ENCODE measurements at places on chromosomes 13 and 19.
A peak's percentile ranks its signal among the peaks of the same experiment; 100 is the strongest.

DNA sequence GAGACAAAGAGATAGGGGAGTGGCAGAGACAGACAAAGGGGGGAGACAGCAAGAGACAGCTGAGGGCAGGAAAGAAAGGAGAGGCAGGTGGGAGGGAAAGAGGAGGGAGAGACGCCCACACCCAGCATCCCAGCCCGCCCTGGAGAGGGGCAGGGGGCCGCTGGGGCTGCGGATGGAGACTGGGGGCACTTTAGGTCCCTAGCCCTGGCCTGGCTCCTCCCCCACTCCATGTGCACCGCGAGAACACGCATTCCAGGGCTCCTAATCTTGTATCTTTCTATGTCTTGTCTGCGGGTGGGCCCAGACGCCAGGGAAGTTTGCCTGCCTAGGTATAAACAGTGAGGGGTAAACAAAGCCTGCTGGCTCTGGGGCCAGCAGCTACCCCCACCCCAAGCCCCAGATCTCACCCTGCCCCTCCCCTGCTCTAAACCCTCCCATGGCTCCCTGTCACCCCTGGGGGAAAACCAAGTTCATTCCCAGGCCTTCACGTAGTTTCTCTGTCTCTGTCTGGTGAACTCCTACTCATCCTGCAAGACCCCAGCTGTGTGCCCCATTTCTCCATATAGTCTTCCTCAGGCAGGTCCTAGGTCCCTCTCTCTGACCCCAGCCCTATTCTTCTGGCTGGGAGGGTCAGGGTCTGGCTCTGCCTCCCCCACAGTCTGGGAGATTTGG, 5.7 kb downstream of the TLE5 start:
- DNase-seq: no peak

DNA sequence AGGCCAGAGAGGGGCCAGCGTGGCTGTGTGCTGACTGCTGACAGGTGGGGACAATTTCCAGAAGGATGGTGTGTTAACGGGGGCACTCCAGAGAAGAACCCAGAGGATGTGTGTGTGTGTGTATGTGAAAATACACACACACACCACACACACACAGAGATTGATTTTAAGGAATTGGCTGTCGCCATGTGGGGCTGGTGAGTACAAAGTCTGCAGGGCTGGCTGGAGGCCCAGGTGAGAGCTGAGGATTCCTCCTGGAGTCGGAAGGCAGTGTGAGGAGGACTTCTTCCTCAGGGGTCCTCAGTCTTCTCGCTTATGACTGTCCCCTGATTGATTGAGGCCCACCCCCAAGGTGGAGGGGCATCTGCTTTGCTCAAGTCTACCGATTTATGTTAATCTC, 7.6 kb upstream of the GJB6 start:
- no peak for DNase-seq

DNA sequence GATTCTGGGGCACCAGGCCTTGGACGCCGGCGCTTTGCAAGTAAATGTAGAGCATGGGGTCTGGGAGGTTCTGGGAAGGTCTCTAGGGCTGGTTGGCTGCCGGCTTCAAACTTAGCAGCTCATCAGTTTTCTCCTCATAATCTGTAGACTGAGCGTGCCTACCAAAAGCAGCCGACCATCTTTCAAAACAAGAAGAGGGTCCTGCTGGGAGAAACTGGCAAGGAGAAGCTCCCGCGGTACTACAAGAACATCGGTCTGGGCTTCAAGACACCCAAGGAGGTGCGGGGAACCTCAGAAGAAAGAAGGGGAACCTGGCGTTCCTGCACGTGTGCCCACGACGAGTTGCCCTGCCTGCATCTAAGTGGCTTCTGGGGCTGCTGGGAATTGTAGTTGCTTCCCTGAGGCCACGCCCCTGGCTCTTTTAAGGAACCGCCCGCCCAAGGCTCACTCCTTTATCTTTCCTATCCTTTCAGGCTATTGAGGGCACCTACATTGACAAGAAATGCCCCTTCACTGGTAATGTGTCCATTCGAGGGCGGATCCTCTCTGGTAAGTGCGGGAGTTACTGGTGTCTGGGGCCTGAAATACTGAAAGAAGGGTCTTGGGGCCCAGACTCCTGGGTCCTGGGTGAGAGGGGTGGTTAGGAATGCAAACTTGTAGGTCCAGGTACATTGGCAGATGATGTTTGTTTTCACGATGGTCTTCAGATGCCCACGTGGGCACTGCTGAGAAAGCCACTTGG, 984 bp downstream of the RPS11 start:
- DNase-seq: peak; percentile 75

DNA sequence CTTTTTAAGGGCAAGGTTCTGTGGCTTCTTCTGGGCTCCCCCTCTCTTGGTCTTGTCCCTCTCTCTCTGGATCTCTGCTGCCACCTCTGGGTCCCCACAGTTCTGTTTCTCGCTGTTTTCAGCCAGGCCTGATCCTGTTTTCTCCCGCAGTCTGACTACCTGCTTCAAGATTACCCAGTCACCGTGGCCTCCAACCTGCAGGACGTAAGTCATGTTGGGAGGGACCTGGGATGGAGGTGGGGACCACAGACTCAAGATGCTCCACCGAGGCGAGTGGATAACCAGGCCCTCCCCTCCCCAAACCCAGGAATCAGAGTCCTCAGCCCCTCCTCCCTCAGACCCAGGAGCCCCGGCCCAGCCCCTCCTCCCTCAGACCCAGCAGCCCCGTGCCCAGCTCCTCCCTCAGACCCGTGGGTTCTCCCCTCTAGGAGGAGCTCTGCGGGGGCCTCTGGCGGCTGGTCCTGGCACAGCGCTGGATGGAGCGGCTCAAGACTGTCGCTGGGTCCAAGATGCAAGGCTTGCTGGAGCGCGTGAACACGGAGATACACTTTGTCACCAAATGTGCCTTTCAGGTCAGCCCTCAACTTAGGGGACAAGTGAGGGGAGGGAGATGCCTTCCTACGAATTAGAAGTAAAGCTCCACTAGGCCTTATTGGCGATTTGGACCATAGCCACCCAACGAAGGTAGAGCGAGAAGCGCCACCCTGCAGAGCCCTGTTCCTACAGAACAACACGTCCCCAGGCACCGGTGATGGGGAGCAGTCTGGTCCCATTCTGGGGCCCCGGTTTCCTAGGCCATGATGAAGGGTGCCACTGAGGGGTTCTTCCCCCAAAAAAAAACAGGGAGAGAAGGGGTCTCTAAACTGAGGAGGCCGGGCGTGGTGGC, 2.2 kb downstream of the FLT3LG start:
- peak; percentile 77 for DNase-seq

DNA sequence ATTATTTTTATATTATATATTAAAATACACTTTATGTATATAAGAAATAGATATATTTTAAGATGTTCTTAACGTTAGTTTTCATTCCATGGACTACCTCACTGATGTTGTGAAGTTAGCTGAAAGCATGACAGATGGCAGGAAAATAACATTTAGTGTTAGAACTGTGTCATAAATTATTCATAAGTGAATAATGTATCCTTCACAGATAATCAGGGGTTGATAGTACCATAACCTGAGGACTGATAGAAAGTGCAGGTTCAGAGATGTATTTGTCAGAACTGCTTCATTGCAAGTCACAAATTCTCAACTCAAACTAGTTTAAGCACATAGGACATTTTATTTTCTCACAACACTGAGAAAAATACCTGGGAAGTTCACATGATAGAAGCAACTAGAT, 14.6 kb upstream of the DIAPH3 start:
- no peak for DNase-seq

DNA sequence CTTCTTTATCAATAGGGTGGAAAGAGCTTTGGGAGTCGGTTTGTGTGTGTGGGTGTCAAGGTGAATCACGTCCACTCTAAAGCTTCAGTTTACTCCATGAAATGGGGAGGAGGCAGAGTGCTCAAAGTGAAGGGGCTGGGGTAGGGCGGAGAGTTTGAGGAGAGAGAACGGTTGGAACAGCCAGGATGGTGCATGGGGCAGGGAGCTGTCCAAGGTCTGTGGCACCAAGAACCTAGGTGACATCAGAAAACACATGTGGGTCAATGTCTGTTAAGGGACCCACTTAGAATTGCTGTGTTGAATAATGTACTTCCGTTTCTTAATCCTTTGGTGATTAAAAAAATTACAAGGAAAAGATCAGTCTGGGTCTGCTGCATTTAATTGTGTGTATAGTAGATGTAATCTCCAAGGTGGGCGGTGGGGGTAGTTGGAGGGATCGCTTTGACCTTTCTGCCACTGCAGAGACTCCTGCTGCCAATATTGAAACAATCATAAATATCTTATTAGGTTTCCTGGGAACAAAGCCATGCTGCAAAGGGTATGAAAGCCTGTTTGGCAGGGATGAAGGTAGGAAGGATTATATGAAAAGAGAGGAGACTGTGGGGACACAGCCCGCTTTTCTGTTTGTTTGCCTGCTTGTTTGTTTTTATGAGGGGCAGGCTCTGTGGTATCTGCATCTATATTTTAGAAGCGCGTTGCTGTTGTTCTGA, 122.3 kb downstream of the ATP8A2 start:
- no peak for DNase-seq

- DNase-seq: no peak
Observed at GRCh38 chr13:95433537-95433936, 119.0 kb upstream of the CLDN10 start.

- DNase-seq: no peak
Observed at GRCh38 chr13:112753833-112754232, 64.0 kb downstream of the ATP11A start.

- DNase-seq: no peak
Observed at GRCh38 chr19:19214159-19214490, 2.4 kb downstream of the NCAN start.

GRCh38 chr13:32299893-32300292, 15.3 kb downstream of the ZAR1L start:
- DNase-seq: no peak

GRCh38 chr13:84668637-84669036, 786.4 kb upstream of the SLITRK1 start:
- DNase-seq: no peak

DNA sequence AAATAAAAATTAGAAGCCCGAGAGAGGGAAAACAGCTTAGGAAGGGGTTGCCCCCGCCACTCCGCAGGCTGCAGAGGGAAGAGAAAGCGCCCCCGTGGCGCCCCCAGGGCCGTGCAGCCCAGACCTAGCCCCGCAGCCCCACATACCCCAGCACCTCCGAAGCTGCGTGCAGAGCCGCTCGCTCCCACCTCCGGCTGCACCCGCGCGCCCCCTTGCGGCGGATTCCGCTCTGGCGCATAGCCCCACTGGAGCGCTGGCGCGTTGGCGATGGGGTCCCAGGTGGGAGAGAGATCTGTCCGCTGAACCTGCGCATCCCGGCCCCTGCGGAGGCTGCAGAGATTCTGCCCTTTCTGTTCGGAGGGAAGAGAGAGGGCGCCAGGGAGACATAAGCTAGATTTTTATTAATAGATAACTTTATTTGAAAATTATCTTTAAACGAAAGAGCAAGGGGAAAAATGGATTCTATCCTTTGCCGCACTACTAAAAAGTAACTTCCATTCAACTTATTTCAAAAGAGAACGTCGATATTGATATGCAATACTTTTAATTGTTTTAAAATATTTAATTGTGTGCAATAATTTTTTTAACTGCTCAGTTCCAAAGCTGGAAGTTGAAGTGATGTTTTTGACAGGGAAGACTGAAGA, 11.7 kb upstream of the CLN5 start:
- peak; percentile 81 for DNase-seq

DNA sequence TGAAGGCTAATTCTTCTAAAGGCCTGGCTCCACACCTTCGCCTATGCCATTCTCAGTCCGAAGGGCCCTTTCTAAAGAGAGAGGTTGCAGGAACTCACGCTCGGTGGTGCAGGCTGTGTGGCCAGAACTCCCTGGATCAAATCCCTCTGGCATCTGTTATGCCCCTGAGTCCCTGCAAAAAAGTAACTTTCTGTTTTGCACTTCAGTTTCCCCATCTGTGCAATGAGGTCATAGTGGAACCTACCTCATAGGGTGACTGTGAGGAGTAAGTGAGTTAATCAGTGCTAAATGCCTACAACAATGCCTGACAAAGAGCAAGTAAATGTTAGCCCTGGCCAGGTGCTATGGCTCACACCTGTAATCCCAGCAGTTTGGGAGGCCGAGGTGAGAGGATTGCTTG, 7.3 kb downstream of the IGSF23 start:
- no peak for DNase-seq

- DNase-seq: no peak
Observed at GRCh38 chr13:30652746-30653386, 35.1 kb downstream of the USPL1 start.

GRCh38 chr19:3132971-3133792, 2.7 kb upstream of the GNA15 start:
- DNase-seq: peak; percentile 86

DNA sequence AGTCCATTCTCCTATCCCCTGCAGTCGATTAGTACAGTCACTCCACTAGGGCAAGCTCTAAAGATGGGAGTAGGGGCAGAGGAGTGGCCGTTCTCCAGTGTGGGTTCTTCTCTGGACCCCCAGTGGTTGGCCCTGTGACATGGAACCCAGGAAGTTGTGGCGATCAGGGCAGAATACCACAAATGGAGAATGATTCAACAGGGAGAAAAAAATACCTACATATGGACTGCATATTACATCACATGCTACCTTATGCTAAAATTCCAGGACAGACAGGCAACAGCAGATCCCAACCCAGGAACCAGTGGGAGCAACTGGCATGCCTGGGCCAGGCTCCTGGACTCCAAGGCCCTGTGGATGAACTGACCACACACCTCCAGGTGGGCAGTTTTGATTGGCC, 20.4 kb downstream of the POU2F2 start:
- DNase-seq: no peak

DNA sequence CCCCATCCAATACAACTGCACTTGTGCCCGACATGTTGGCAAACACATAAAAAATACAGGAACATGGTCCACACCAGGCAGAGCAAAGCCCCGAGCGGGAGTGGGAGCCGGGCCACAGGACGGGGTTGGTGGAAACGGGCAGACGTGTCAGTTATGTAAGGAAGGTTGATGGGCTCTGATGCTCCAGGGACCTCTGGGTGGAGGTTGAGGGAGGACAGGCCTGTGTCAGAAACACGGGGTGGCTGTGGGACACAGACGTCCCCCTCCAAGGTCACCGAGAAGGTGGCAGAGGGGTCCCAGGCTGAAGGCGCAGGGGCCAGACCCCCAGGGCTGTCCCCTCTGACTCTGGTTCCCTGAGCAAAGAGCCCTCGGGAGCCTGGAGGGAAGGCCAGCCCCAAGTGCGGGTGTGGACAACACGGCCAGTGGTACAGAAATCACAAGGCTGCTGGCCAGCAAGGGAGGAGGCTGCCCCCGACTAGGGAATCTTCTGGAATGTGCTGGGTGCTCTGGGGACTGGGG, 31.4 kb upstream of the C13orf46 start:
- no peak for DNase-seq

Measured in stimulated activated naive CD4-positive, alpha-beta T cell treated with Interleukin-2 at 50 U/mL for 16 hours (primary cell).